NCI-H1417 (cell line): ENCODE measurements at places on chromosomes 6 and 20.
A peak's percentile ranks its signal among the peaks of the same experiment; 100 is the strongest.

DNA sequence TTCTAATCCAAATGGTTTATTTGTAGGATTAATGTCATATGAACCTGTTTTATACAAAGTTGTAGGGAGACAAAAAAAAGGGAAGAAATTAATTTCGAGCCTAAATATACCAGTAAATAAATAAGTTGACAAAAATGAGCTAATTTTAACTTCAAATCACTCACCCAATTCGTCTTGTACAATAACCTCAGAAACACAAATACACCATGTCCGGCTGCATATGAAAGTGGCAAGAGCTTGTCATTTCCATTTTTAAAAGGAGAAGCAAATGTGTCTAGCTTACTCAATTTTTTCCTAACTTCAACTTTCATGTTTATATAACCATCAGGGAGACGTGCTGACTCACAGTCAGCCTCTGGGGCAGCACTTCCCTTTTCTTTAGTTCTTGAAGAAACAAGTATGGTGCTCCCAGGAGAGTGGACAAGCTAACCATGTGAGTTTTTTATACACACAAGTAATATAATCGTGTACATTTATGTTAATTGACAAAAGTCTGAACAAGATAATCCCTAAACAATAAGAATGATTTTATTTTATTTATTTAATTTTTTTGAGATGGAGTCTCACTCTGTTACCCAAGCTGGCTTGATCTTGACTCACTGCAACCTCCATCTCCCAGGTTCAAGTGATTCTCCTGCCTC, 55.5 kb upstream of the SGK1 start:
- DNase-seq: no peak

GRCh38 chr6:56359201-56359899, 112.0 kb upstream of the COL21A1 start:
- DNase-seq: peak; percentile 77

- DNase-seq: no peak
Measured at GRCh38 chr6:156507106-156507505, 270.1 kb upstream of the ARID1B start.

DNA sequence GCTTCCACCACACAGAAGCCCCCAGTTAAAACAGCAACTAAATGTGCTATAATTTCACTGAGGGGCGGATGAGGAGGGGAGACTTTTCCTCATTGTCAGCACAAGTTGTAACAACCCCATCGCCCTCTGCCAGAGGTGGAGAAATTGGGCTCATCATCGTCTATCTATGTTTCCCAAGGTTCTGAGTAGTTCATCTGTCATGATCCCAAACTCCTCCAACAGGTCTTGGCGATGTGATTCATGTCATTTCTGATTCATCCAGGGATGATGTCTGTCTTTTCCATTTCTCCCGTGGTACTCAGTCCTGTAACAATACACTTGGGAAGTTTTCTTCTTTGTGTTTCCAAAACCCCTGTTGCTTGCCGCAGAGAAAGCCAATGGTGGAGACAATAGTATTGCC, 51.0 kb downstream of the TFAP2A start:
- no peak for DNase-seq

DNA sequence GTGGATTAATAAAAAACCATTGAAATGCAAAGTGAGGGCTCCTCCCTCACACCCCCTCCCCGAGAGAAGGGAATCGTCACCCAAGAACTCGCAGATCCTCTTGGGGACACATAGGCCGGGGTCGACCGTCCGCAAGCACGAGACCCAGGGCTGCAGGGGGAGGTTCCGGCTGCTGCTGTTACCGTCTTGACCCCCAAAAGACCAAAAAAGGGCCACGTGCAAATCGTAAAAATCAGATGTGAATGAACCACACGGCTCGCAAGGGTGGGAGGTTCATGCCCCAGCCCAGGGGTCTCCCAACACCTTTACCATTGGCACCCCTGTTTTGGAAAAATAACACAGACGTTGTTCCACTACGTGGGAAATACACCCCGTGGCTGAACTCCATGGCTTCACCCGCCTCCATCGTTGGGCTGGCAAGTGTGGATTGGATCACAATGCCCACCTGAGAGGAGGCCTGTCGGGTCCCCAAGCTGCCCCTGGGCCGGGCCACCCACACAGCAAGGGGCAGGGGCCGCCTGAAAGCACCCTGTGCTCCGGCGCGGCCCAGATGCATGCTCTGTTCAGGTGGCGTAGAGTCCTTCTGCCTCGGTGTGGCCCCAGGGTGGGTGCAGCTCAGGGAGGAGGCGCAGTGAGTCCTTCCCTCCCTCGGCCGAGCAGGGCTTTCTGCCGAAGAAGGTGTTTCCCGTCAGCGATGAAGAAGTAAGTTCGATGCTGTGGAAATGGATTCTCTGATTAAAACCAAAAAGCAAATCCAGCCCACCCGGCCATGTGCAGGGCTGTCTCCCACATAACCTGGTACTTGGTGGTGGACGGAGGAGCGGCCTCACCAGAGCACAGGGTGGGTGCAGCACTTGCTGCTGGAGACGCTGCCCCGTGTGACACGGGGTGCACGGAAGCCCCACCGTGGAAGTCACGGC, 85.0 kb downstream of the YTHDF1 start:
- no peak for DNase-seq

DNA sequence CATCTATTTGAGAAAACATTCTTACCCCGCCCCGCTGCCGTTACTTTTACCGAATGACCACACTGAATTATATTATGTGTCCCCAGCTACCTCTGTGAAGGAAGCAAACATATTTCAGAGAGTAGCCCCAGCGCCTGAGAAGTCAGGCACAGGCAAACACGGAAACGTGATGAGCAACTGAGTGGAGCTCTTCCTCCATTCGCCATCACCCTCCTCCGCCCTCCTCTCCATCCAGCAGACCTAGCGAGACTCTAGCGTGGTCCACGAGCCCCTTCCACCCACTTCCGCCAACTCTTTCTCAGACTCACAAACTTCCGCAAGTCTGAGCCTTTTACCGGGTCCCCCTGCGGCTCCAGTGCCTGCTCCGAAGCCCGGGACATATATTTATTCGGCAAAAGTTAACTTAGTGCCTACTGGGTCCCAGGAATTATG, 582 bp downstream of the SNRPB start:
- DNase-seq: peak; percentile 87

- no peak for DNase-seq
Measured at GRCh38 chr6:56690519-56691285, 48.0 kb upstream of the DST start.

- no peak for DNase-seq
Measured at GRCh38 chr6:135137826-135138225, 43.3 kb upstream of the MYB start.

DNA sequence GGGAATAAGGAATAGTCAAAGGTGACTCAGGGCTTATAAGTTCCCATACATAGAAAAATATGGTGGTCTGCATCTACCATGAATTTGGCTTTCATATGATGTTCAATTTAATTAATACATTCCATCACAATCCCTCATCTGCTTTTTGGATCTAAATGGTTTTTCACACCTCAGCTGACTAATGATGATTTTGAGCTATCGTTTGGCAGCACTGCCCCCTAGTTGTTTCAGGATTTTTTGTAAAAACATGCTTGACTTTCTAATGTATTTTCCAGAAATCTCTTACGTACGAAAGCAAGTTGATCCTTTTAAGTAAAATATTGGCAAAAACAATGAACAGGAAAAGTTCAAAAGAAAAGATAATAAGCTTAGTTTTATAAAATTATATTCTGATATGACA, 408.6 kb upstream of the ADGRB3 start:
- no peak for DNase-seq

- DNase-seq: no peak
Measured at GRCh38 chr6:111441678-111442243, 41.3 kb downstream of the REV3L start.

- DNase-seq: no peak
Measured at GRCh38 chr6:35474131-35474941, 6.1 kb downstream of the RPL10A start.

GRCh38 chr6:156998794-156999330, 221.7 kb downstream of the ARID1B start:
- no peak for DNase-seq

- no peak for DNase-seq
Measured at GRCh38 chr20:25313593-25313992, 65.7 kb downstream of the PYGB start.

GRCh38 chr6:130324657-130325056, 41.2 kb upstream of the TMEM200A start:
- no peak for DNase-seq

DNA sequence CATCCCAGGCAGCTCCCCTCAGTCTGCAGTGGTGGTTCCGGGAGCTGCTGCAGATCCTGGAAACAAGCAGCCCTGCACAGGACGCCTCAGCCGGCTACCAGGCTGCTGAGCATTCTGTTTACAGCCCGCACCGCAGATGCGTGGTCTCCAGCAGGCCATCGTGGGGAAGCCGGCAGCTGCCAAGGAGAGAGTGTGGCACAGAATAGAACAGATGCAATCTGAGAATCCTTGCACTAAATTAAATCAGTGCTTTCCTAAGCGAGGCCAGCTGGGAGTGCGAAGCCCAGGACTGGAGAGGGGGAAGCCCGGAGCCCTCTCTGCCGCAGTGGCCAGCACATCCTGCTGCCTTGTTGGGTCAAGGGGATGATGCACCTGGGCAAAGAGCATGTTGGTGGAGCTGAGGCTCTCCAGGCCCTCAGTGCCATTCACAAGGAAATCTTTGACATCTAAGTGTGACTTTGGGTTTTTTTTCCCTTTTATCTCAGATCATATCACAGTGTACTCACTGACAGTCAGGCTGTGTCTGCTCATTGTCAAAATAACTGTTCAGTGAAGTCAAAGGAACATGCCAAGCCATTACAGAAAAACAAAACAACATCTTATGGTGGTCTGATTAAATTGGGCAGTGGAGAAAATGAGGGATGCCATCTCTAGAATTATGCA, 118.1 kb downstream of the SYNDIG1 start:
- no peak for DNase-seq

DNA sequence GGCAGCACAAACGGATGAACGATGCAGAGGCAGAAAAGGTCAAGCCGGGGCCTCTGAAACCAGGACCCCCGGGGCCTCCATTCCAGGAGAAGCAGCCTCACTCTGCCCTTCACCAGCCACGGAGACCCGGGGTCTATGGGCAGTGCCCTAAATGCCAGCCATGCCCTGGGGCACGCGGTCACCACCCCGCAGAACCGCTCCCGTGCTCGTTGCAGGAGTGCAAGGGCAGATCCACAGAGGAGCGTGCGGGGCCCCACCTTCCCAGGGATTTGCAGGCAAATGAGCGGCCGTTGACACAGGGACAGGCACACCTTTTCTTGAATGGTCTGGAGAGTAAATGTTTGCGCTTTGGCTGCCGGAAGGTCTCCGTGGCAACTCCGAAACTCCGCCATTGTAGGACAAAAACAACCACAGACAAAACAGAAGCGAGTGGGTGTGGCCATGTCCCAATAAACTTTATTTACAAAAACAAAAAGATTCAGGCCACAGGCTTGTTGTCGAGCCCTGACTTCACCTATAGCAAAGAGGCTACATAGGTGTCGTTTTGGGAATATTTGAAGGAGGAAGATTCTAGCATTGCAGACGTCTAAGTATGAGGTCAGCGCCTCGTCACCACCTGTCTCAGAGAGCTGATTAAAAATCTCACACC, 163.3 kb downstream of the TAF4 start:
- DNase-seq: no peak

DNA sequence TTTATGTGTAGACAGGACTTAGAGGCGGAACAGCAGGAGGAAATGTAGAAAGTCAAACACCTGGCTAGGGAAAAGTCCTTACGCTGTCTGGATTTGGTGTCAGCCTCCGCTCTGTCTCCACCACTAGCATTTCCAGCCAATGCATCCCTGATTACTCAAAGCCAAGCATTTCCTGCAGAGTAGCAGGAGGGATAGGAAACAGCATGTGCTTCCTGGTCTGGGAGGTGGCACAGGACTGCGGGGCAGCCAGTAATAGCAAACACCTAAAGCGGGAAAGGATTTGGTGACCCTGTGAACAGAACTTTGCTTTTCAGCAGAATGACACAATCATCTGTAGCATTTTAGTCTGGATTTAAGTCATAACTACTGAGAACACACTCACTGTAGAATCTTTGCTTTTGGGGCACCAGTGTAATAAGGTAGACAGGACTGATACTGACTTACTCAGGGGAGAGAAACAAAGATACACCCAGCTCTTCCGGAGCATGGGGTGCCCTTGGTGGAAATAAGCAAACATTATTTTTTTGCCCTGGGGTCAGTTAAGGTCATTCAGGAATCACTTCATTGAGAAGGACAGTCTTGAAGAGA, 133.3 kb upstream of the AHI1 start:
- no peak for DNase-seq

DNA sequence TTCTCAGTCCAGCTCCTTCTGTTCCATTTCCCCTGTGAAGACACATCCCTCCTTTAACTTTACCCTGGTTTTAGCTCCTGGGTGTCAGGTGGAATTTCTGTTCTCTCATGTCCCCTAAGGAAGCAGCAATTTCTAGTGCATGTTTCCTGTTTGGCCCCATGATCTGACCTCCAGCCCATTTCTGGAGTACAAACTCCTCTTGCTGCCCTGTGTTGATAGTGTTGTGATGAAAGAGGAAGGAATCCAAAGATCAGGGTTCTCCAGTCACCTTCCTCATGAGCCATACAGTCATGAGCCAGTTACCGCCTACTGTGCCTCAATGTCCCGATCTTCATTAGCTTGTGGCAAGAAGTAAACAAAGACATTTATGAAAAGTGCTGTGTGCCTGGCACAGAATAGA, 97.4 kb downstream of the PHACTR1 start:
- DNase-seq: no peak

DNA sequence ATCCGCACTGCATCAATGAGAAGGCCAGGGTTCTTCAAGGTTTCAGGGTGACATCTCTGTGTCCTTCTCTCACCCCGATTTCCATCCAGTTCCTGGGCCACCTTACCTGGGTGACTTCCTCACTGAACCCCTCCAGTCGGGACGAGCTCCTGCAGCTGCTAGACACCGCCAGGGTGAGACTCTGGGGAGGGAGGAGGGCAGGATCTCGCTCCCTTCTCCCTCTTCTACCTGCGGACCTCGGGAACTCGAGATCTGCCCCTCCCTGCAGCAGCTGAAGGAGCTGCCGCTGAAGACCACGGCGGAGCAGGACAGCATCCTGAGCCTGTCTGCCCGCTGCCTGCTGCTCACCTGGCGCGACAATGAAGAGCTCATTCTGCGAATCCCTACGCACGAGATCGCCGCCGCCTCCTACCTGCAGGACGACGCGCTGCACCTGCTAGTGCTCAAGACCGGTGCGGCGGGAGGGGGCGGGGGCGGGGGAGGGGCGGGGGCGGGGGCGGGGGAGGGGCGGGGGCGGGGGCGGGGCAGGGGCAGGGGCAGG, 7.5 kb downstream of the CCM2L start:
- DNase-seq: peak; percentile 93

- no peak for DNase-seq
Measured at GRCh38 chr20:54345301-54345724, 130.1 kb upstream of the DOK5 start.
